ENCODE measurements at places on chromosomes 4 and X. TPM values are rescaled to one million over a fixed set of nuclear protein-coding genes. Genes with fewer than 3 reads are reported as not detected.

CSAG3 gene
- total RNA-seq: not detected

UGT8 gene
- total RNA-seq: 42.6 TPM

CLTRN gene
- total RNA-seq: not detected

ZFP92 gene
- total RNA-seq: under 0.01 TPM

PDCL2 gene
- total RNA-seq: not detected

EXOC1L gene
- total RNA-seq: not detected

BEND4 gene
- total RNA-seq: 0.43 TPM

KDR gene
- total RNA-seq: 8.2 TPM

PASD1 gene
- not detected for total RNA-seq

HHIP gene
- 8.8 TPM for total RNA-seq

TMEM271 gene
- total RNA-seq: not detected

SPANXN2 gene
- total RNA-seq: not detected

- DNase-seq: no peak
Observed at GRCh38 chr4:60655356-60655755, 544.8 kb upstream of the ADGRL3 start.

GRCh38 chrX:48616576-48616975, 19.3 kb downstream of the WDR13 start:
- DNase-seq: no peak

GRCh38 chr4:10129196-10130177, 12.9 kb upstream of the WDR1 start:
- DNase-seq: no peak

DNA sequence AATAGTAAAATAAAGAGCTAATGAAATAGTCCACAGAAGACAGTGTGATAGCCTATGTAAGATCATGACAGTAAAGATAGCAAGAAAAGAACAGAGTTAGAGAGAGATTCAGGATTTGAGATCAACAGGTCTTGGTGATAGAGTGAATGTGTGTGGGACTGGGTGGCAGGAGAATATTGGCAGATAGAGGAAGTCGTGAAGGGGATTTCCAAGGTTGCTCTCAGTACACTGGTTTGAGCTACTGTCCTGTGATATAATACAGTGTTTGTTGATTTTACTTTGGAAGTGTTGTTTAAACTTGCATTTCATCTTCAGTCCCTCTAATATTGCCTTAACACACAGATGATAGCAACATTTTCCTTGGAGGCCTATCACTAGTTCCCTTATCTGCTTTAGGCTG, 44.1 kb downstream of the DTHD1 start:
- peak; percentile 27 for DNase-seq

DNA sequence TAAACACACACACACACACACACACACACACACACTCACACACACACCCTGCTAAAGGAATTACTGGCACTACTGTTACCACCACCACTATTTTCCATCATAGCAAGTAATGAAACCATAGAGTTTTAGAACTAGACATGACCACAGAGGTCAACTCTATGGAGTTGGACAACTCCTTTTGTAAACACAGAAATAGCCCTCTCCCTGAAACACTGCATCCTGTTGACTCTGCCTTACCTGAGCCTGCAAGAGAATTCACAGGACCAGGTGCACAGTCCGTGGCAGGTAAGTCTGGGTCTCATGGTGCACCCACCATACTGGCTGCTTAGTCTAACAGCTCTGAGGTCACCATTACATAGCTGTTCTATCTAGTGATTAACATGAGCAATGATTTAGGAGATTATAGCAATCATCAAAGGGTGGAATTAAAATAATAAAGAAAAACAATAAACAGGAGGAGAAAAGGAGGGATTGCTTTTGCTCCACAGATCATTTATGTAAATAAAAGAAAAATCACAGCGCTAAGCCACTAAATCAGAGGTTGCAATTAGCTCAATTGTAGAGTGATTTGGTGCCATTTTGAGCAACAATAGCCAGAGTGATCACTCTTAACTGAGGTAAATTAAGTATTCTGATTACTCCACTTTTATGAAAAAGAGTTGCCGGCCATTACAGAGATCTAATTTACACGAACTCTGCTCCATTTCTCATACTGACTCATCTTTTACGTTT, 340.0 kb upstream of the RASGEF1B start:
- no peak for DNase-seq

DNA sequence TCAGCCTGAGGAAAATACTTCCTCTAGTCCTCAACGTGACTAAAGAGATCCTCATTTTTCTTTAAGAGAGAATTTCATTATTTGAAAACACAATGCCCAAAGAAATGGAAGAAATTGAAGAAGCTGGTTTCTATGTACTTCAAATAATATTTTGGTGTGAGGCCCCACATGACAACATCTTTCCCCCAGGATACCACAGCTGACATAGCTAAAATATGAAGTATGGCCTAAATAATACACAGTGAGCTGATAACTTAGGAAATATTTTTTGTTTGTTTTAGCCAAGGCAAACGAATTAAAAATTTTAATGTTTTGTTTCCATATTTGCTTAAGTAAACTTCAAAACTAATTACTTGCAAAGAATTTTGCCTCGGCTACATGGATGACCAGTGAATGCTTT, 149.2 kb downstream of the CBR4 start:
- DNase-seq: no peak

GRCh38 chrX:2474280-2474962, 26.4 kb downstream of the DHRSX start:
- DNase-seq: no peak

- DNase-seq: no peak
Observed at GRCh38 chrX:66654411-66654810, 15.5 kb upstream of the EDA2R start.

DNA sequence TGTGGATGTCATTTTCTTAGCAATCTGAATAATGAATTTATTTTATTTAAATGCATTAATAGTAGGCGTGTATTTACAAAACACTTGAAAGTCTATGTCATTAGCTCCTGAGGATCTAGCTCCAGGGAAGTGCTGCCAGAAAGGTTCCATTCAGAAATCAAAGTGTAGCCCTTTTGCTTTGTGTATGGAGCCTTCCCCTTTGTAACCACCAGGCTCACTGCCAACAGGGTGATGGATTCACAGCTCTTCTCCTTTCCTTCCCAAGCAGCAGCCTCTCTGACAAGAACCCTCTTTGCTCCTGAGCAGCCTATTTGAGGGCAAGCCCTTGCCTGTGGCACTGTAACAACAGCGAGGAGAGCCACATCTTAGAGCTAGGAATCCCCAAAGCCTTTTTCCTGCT, 286.0 kb upstream of the RASGEF1B start:
- DNase-seq: no peak

GRCh38 chr4:15568821-15569220, 86.3 kb downstream of the FBXL5 start:
- no peak for DNase-seq

DNA sequence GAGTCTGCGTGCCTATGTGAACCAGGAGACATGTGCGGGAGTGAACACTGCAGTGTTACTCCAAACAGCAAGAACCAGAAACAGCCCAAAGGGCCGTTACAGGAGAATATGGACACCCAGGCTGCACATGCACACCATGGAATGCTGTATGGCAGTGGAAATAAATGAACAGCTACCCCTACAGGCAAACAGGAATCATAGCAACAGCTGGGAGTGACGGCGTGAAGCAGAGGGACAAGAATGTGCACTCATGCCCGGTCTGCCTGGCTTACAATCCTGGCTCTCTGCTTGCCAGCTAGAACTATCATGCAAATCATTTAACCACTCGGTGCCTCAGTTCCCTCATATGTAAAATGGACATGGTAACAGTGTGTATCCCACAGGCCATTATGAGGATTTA, 16.6 kb downstream of the GPKOW start:
- peak; percentile 29 for DNase-seq

- no peak for DNase-seq
Observed at GRCh38 chrX:48538641-48539344, 721 bp upstream of the TBC1D25 start.
